Stimulated activated CD4-positive, alpha-beta T cell treated with anti-CD3 and anti-CD28 coated beads, Interleukin-2, amount 100 ng/mL, for 4 hours (primary cell): ENCODE measurements at places on chromosomes 3 and 15.

- no peak for DNase-seq
These were observed 299.3 kb downstream of the PLCL2 start for GRCh38 chr3:17183951-17184550.

DNA sequence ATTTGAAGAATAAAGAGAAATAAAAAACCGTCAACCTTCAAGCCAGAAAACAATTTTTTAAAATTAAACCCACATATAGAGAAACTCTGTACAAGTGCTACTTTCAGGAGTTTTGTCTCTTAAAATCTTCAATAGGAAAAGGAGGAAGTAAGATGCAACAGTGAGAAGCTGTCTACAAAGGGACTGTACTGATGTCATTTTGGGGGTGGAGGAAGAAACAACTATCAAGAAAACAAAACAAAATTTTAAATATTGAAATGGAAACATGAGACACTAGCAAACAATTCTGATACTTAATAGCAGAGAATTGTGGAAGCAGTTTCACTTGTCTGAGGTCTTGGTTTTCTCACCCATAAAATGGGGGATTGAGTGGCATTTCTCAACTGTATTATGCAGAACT, 84.4 kb downstream of the SLMAP start:
- no peak for DNase-seq

- no peak for DNase-seq
These were observed 201.3 kb upstream of the TPM1 start for GRCh38 chr15:62841269-62841628.

DNA sequence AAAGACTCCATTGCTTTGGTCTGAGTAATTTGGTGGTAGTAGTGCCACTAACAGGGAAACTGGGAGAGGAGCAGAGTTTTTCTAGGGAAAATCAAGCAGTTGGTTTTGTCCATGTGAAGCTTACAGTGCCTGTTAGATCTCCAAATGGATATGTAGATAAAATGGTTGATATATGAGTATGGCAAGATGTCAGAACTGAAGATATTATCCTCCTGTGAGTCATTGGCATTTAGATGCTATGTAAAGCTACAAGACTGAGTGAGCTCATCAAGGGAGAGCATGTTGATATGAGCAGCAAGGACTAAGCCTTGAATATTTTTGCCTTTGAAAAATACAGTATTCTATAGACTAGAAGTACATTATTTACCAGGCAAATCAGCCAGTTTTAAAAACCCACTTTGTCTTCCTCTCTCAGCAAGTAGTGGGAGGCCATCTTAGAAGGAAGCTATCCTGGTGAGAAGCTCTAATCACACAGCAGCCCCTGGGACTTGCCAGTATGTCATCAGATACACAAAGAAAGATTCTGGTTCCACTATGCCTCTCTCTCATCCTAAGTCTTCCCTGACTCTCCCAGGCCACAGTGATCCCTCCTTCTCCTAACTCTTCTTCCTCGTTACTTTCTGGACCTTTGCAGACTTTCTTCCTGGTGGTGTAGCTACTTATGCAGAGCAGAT, 77.4 kb upstream of the ANKRD28 start:
- no peak for DNase-seq

GRCh38 chr15:84795186-84795585, 22.0 kb upstream of the ALPK3 start:
- DNase-seq: no peak

DNA sequence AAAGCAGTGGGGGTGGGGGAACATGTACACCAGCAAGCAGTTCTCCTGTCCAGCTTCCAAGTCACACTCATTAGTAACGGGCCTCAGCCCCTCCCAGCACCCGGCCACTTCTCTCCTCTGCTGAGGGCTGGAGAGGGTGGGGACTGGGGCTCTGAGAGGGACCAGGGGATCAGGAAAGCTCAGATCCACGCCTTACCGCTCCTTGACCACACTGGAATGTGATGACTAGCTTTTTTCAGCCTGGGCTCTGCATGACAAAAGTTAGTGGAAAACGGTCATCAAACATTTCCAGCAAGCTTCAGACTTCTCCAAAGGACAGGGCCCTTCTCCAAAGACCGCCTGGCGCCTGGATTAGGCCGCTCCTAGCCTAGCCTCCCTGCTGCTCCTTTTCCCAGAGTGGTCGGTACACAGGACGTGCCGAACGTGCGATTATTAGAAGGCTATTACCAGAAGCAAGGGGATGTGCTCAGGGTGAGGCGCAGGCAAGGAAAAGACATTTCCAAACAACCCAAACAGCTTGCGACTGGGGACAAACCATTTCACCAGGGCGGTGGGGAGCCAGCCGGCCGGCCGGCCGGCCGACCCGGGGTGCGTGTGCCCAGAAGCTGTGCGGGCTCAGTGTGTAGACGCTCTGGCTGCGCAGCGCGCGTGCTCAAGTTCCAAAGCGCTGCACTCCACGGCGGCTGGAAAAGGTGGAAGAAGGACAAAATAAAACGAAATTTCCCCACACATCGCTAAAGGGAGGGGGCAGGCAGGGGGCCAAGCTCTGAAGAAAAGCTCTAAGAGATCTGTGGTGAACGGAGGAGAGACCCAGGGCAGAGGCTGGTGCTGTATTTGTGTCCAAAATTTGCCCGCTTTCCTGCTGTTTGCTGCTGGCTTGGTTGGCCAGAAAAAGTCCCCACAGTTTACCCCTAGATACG, 51.0 kb upstream of the SSR3 start:
- DNase-seq: no peak

DNA sequence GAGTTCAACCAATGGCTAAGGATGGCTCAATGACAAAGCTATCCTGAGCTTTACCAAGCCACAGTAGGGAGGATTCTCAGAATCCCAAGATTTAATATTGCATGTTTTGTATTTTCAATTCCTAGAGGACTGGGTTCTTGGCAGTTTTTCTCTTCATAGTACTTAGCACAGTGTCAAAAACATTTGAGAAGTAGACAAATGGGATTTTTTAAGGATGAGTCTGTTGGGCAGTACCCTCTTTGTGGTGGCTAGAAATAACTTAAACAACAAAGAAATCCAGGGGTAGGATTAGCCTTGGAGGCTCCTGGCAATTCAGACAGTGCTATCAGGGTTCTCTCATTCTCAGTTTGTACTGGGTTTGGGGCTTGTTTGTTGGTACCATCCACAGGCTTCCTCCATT, 212.8 kb upstream of the RORA start:
- no peak for DNase-seq

- no peak for DNase-seq
These were observed 362.8 kb upstream of the ARPP21 start for GRCh38 chr3:35276568-35276967.

- no peak for DNase-seq
These were observed 69.0 kb downstream of the UBE2E2 start for GRCh38 chr3:23271876-23272741.

GRCh38 chr3:184448321-184449160, 68.7 kb downstream of the CHRD start:
- no peak for DNase-seq

DNA sequence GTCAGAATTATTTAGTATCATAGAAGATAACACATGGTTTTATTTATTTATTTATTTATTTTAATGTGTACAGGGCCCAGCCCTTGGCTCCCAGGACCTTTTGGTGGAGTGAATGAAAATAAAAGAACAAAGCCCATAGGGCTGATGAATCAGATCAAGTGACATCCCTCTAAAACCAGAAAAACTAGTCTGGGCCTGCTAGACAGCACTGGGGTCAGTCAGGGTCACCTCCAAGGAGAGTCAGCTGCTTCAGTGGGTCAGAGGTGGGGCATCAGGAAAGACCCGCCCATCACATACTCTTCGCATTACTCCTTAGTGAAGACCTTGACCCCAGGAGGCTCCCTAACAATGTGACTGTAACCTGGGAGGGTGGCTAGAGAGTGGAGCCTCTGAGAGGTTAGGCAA, 12.8 kb downstream of the PPCDC start:
- DNase-seq: no peak

GRCh38 chr15:58466566-58466965, 34.8 kb downstream of the LIPC start:
- DNase-seq: no peak

GRCh38 chr15:101161656-101162055, 90.2 kb downstream of the CHSY1 start:
- DNase-seq: no peak

DNA sequence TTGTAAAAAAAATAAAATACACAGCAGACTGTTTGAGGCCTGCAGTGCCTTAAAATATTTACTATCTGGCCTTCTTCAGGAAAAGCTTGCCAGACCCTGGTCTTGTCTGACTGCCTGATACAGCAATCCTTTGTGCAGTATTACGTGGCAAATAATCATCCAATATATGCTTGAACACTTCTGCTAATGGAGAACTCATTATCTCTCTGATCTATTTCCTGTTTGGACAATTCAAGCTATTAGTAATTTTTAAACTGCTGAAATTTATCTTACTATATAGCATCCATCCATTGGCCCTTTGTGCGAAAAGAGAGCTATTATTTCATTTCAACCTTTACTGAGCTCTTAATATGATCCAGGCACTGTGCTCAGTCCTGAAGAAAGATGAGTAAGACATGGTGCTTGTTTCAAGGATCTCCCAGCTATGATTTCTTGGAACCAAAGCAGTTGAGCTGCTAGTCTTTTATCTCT, 15.9 kb downstream of the ATG7 start:
- no peak for DNase-seq

DNA sequence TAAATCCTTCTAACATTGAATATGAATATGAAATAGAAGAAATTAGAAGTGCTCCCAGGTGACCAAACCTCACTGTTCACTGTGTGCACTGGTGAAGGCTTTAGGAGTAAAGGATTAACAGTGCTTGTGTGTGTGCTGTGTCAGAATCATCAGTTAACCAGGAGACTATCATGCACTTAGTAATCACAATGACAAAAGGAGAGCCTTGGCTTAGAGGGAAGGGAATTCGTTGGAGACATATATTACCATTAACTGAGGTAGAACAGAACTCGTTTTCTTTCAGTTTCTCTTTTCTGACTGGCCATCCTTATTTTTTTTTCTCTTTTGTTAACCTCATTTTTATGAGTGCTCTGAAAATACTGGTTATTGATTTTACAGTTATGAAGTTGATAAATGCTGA, 213.3 kb upstream of the GBE1 start:
- DNase-seq: no peak

GRCh38 chr15:36707884-36708435, 128.5 kb downstream of the CDIN1 start:
- no peak for DNase-seq

DNA sequence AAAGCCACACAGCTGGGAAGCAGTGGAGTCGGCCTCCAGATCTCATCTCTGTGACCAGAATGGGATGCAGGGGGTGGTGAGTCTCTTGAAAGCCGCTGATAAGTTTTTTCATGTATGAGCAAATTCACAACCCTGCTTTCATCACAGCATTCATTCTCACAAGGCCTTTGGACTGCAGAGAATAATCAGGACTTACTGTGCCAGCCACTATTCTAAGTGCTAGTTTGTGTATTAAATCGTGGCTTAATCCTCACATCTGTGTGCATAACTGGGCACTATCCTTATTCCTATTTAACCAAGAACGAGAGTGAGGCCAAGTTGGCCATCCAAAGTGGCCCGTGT, 64.2 kb upstream of the POLG start:
- no peak for DNase-seq

DNA sequence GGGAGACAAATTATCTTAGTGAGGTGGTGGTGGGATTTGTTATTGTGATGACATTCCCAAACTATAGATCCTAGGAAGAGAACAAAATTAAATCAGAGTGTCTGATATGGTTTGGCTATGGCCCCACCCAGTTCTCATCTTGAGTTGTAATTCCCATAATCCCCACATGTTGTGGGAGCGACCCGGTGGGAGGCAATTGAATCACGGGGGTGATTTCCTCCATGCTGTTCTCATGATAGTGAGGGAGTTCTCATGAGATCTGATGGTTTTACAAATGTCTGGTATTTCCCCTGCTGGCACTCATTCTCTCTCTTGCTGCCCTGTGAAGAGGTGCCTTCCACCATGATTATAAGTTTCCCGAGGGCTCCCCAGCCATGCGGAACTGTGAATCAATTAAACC, 62.0 kb downstream of the RPL22L1 start:
- DNase-seq: no peak

- DNase-seq: no peak
These were observed 198.6 kb downstream of the KBTBD8 start for GRCh38 chr3:67196677-67197076.

DNA sequence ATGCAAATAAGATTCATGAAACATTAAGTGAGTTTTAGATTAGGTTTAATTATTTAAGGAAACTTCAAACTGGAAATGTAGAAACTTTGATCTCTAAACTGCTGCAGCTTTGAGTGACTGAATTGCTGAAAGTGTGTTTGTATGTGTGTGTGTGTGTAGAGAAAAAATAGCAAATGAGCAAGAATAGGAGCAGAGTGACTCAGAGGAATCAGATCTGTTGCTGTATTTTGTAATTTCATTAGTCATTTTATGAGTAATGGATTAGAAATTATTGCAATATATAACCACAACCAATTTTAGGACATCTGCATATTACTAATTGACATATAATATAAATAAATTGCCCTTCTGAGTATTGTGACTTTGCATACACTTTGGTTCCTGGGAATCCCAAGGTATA, 52.8 kb upstream of the SLC9A9 start:
- no peak for DNase-seq

GRCh38 chr15:80789296-80789695, 10.1 kb downstream of the CEMIP start:
- no peak for DNase-seq

- DNase-seq: no peak
These were observed 70.4 kb upstream of the ATP11B start for GRCh38 chr3:182722907-182723306.

GRCh38 chr15:78797951-78798350, 13.3 kb downstream of the ADAMTS7 start:
- DNase-seq: no peak

DNA sequence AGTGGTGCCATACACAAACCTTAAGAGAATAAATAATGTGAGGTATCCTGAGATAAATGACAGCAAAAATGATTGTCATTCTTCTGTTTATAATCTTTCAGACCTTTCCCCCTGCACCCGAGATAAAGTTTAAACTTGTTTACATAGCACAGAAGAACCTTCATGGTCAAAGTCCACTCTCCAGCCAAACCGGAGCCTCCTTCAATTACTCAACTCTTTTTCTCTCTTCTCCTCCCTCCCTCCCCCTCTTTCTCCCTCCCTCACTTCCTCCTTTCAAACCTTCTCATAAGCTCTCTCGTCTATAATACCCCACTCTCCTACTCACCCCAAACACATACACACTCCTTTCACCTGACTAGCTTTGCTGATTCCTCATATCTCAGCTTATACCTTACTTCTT, 198.9 kb downstream of the EFHB start:
- DNase-seq: no peak

DNA sequence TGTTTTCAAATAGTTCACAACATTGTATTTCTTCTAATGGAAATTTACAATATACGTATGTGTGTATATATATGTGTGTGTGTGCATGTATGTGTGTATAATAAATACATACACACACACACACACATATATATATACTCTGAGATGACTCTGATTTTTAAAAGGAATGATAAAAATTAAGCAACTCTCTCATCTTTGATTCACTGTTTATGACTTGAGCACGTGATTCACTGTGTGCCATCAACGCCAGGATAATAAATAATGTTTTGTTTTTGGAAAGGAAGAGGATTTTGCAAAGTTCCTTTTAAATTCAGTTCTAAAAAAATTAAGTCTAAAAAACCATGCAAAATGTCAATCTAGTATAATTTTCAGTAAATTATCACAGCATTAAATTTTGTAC, 132.4 kb downstream of the P3H2 start:
- no peak for DNase-seq
